ENCODE measurements at places on chromosomes 2 and 18. TPM values are rescaled to one million over a fixed set of nuclear protein-coding genes. Genes with fewer than 3 reads are reported as not detected.

DNA sequence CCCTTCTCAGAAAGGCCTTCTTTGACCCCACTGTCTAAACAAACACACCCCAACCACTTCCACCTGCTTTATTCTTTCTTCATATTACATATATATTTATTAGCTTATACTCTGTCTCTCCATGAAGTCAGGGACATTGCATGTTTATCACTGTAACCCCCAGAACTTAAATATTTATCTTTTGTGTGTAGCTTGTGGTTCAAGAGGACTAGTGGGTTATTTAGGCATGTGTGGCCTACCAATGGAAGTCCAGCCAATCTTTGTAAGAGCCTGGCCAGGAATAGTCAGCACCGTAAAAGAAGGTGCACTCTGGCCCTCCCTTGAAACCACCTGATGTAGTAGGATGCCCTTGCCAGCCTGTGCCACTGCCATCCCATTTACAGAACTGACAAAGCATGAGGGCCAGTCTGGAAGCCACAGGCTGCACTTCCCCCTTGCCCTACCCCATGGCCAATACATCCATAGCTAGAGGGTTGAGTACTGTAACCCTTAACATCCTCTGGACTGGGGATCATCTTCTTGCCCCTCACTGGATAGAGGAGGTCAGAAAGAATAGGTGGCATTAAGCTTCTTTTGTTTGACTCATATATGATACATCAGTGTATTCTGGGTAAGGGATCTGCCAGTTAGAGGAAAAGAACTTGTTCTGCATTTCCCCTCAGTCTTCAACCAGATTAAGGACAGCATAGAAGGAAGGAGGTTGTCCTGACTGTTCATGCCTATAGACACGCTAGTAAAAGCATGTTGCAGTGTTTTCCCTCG is 4.9 kb downstream of the NEMP2 start:
- no peak for DNase-seq

GRCh38 chr2:42091671-42092070 is 43.9 kb downstream of the PKDCC start:
- no peak for DNase-seq

GRCh38 chr2:200861617-200862155 is 2.8 kb downstream of the CLK1 start:
- DNase-seq, result no peak

DNA sequence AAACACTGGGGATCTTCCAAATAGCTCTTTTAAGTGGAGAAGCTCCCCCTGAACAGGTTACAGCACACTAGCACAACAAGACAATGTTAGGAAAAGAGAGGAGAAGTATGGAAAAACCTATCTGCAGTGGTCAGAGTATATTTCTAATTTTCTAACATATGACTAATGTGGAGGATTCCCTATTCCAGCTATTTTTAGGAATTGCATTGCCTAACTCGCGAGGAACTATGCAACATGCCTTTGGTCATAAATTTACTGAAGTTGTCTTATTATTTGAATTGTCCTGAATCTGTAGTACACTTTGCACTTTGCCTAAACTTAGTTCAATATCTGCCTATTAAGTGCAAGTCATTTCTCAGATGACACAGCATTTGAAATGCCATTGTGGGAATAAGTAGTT is 381.4 kb downstream of the CCDC85A start:
- no peak for DNase-seq

GPC1 gene
- polyA plus RNA-seq, result 0.32 TPM
